ENCODE measurements at places on chromosomes 12 and 14.

DNA sequence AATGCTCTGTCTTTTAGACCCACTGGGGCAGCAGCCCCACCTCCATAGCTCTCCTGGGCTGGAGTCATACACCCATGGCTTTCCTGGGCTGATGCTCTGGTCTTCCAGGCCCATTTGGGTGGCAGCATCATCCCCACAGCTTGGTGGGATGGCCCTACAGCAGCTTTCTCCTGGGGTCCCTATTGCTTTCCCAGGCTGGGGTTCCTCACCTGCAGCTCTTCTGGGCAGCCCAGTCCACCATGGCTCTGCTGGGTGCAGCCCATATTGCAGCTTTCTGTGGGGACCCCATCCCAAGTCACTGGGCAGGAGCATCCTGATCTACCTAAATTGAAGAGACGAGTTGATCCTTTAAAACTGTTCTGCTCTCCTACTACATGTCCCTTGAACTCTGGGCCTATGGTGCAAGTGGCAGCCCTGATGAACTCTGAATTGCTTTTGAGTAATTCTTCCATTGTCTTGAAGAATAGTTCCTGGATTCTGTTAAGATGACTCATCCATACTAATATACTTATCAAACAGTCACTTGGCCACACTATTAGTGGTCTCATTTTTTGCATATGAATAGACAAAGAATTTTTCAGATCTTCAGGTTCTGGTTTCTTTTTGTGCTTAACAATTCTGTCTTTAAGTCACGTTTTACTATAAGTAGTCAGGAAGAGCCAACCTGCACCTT lies 390.1 kb downstream of the DPF3 start:
- no peak for DNase-seq

DNA sequence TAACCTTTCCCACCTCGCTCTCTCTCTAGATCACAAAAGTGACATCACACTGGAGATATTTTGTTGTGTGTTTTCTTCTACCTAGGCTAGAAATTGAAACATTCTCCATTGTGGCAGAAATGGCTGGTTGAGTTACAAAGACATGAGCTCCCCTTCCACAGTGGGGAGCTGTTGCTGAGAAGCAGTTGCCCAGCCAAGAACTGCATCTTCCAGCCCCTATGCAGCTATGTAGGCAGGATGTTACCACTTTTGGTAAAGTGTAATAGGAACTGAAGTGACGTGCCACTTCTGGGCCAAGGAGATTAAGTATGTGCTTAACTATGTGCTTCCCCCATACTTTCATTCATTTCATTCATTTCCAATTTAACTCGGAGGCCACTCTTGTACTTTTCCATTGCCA lies 138.7 kb upstream of the E2F7 start:
- no peak for DNase-seq

- no peak for DNase-seq
These were observed 90.8 kb downstream of the SSPN start for GRCh38 chr12:26286186-26286585.

GRCh38 chr14:65318636-65319506 lies 93.7 kb upstream of the FUT8 start:
- no peak for DNase-seq

DNA sequence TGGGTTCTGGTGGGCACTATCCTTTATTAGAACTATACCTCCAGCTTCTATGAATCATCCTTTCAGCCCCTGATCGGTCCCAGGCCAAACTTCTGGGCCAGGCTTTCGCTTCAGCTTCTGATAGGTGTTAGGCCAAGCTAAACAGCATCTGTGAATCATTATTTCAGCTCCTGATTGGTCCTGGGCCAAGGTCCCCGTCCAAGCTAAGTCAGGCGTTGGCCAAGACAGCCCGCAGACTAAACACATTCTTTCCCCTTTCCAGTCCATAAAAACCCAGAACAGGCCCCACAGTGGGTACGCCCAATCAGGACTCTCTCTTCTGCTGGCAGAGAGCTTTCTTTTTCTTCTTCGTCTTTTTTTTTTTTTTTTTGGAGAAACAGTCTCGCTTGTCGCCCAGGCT lies 1808.9 kb upstream of the SEL1L start:
- DNase-seq: no peak

Measured in activated CD8-positive, alpha-beta memory T cell treated with anti-CD3 and anti-CD28 coated beads, Interleukin-2, amount 50 U/mL, for 4 hours (primary cell).